ENCODE measurements at places on chromosomes 12 and 14.

- no peak for DNase-seq
These were observed 324.2 kb downstream of the ALG10 start for GRCh38 chr12:34346372-34347034.

GRCh38 chr12:905261-906031 is 44.0 kb downstream of the RAD52 start:
- DNase-seq, result no peak

- DNase-seq, result no peak
These were observed 2.3 kb downstream of the LARP4 start for GRCh38 chr12:50403001-50403440.

GRCh38 chr14:56379956-56380355 is 199.6 kb upstream of the TMEM260 start:
- no peak for DNase-seq

GRCh38 chr12:58961166-58961565 is 40.9 kb upstream of the LRIG3 start:
- DNase-seq, result no peak

DNA sequence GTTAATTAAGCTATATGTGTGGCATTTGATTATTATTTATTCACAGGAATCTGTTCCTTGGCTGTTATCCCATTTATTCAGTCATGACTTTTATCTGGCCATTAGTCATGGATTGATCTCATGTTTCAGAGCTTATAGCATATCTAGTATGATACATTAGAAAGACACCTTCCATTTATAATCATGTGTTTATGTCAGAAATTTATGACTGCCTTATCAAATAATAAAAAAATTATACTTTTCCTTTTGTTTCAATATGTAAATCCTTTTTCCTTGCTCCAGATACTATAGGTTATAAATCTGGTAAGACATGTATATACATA is 248.0 kb upstream of the PDE3A start:
- DNase-seq, result no peak

DNA sequence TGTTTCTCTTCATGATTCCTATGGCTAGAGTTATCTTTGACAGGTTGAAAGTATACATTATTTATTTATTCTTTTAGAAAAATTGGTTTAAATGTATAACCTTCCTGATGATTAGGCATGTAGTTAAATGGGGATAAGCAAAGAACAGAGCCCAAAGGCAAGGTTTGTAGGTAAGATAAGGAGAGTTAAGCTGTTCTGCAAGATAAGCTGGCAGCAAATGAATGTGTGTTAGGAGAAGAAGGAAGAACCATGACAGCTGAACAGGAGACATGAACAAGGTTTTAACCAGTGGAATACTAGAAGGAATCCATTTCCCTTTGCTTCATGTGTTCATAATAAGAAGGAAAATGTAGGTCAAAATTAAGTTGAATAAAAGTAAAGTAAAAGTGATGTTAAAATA is 1330.1 kb upstream of the USP15 start:
- no peak for DNase-seq

DNA sequence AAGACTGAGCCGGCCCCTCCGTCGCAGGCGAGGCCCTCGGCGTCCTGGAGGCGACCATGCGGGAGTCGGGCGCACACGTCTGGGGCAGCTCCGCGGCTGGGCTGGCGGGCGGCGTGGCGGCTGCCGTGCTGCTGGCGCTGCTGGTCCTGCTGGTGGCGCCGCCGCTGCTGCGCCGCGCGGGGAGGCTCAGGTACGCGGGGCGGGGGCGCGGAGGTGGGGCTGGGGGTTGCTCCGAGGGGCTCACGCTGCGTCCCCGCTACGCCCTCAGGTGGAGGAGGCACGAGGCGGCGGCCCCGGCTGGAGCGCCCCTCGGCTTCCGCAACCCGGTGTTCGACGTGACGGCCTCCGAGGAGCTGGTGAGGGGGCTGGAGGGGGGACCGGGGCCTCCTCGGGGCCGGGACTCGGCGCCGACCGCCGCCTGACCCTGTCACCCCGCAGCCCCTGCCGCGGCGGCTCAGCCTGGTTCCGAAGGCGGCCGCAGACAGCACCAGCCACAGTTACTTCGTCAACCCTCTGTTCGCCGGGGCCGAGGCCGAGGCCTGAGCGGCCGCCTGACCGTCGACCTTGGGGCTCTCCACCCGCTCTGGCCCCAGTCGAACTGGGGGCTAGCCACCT is 7.8 kb downstream of the AMN start:
- DNase-seq, result peak; percentile 79

DNA sequence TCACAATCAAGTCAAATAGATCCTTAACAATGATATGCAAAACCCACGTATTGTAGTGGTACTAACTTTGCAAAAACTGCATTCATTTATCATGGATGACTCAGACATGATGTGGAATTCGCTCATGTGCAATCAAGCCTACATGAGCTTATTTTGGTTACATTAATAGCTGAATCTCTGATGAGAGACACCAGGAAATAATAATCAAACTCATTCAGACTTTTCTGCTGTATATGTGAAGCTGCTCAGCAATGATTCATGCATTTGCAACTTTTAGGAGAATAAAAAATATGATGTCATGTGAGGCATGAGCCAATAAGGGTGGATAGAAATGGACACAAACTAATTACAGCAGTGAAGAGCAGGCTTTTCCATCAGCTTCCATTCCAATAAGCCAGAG is 1075.8 kb upstream of the TMEM132C start:
- DNase-seq, result no peak

DNA sequence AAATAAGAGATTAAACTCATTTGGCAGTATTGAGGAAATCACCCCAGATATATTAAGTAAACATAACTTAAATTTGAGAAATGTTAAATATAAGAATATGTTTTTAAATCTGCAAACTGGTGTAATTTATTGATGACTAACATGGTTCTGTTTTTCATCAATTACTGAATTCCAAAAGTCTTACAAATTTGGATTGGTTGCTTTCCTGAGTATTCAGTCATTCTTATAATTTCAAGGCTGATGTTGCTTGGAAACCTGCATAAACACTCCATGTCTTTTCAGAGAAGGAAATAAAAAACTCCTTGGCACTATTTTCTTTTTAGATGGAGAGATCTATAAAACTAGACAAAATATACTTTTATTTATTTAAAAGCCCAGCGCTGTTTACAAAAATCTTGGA is 71.7 kb downstream of the NOVA1 start:
- DNase-seq, result no peak

DNA sequence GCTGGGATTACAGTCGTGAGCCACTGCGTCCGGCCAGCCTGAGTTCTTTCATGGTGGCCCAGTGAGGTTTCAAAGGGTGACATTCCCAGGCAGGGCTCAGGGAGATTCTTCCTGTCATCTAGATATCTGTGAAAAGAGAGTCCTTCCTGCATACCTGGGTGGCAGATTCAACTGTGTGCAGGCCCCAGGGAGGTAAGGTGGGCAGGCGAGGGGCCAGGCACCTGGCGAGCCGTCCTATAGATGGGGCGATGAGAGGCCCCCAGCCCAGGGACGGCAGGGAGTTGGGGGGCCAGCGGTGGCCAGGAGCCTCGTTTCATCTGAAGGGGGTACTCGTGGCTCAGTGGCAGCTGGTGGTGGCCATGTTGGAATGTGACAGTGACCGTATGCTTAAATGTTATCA is 7.1 kb upstream of the EP400 start:
- DNase-seq, result no peak

- no peak for DNase-seq
These were observed 9.7 kb upstream of the WSCD2 start for GRCh38 chr12:108119126-108119973.

- no peak for DNase-seq
These were observed 37.7 kb upstream of the ZNF641 start for GRCh38 chr12:48388460-48388859.

- DNase-seq, result peak; percentile 37
These were observed 25.1 kb upstream of the ATP2B1 start for GRCh38 chr12:89733579-89734201.

DNA sequence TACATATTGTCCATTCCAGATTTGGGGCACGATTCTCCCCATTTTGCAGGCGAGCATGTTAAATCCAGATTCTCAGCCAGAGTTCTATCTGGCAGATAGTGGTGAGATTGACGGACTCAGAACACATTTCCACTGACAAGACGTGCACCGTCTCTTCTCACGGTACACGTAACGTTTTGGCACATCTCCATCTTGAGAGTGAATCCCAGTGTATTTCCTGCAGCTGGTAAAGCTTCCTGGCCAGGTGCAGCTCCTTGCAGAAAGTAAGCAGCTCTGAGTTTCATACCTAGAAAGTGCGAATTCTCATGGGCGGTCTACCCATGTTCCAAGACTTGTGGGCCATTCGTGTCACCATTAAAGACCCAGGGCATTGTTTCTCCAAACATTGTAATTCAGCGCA is 102.6 kb downstream of the TSPAN9 start:
- DNase-seq, result no peak

- DNase-seq, result no peak
These were observed 159.3 kb downstream of the SLC2A13 start for GRCh38 chr12:39946361-39947280.

GRCh38 chr14:65476273-65476941 is 63.9 kb downstream of the FUT8 start:
- no peak for DNase-seq

- no peak for DNase-seq
These were observed 64.5 kb downstream of the GALNT16 start for GRCh38 chr14:69324341-69324931.

- no peak for DNase-seq
These were observed 325.5 kb downstream of the RAD51B start for GRCh38 chr14:68145036-68145435.

- DNase-seq, result no peak
These were observed 151.5 kb downstream of the ATXN7L3B start for GRCh38 chr12:74689071-74689655.

- no peak for DNase-seq
These were observed 55.7 kb downstream of the ITPK1 start for GRCh38 chr14:93059917-93060545.

- DNase-seq, result no peak
These were observed 102.2 kb downstream of the VEZT start for GRCh38 chr12:95319694-95320331.

DNA sequence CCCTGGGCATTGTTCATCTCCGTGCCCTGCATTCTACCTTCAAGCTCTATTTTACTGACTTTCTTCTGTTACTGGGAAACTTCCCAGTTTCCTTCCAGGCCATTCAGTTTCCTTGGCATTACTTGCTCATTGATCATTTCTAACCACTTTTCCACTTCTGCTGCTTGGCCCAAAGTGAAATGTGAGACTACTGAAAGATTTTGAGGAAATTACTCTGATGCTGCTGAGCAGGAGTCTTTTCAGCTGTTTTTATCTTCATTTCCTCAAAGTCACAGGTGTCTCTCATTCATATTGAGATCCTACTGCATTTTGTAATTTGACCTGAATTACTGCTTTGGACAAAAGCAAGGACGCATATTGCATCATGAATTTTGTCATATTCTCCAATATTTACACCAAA is 26.4 kb upstream of the DBX2 start:
- DNase-seq, result no peak

DNA sequence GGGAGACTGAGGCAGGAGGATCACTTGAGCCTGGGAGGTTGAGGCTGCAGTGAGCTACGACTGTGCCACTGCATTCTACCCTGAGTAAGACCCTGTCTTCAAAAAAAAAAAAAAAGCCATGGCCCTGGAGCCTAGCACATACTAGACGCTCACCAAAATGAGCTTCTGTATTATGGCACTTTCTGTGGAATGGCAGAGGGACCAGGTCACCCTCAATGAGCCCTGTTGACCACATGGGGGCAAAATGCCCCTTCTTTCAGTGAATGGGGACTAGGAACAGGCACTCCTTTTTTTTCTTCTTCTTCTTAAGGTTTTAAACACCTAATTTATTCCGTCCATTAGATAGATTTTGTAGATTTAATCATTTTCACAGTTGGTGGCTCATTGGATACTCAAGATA is 50.5 kb downstream of the FAM222A start:
- DNase-seq, result no peak

DNA sequence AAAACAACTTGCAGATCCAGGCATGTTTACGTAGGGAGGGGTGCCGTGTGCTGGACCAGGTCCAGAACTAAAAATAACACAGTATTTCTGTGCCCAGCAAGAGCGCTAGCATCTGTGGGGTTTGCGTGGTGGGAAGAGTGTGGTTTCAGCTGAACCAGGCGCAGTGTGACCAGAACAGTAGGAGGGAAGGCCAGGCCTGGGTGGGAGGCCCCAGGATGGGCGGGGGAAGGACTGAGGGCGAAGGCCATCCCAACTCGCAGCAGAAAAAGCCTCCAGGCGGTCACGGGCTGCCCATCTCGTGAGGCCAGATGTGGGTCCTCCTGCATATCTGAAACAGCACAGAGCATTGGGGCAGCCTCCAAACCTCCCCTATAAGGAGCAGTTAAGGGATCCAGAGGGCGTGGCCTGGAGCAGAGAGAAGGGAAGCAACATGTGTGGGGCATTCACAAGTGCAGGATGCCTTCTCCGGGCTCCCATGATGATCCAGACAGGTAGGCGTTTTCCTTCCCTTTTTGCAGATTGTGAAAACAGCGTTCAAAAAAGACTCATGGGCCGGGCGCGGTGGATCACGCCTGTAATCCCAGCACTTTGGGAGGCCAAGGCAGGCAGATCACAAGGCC is 17.8 kb upstream of the CD9 start:
- DNase-seq, result peak; percentile 96

DNA sequence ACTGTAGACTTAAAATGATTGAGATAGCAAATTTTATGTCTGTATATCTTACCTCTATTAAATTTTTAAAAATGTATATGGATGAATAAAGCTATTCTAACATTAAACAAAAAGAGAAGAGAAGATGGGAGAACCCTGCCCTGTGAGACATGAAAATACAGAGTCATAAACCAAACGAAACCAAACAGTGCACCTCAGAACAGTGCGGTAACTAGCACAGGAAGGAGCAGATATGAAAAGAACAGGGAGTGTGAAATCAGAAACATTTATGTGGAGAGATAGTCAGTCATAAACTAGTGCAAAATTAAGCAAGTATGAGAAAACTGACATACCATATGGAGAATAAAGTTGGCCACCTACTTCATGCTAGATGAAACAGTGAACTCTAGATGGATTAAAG is 135.1 kb downstream of the ERC1 start:
- DNase-seq, result no peak
